ACHN (cell line): ENCODE measurements at places on chromosomes 4 and X.

DNA sequence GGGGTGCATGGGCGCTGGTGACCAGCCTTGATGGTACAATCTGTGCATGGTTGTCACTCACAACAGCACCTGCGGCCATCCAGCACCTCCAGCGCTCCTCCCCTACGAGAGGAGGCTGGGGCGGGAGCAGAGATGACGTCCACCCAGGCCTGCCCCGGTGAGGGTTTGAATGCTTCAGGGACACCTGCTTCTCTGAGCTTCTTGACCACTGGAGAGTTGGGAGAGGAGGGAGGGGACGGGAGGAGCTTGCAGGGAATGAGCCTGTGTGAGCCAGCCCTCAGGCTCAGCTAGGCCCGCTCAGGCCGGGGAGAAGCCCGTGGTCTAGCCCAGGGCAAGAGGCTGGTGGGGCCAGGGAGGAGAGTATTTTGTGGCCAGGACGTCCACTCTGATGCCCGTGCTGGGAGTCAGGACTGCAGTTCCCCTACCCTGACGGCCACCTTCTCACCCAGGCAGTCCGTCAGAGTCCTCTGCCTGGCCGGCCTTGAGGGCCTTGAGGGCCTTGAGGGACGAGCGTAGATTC lies 59.2 kb downstream of the CPZ start:
- no peak for DNase-seq

DNA sequence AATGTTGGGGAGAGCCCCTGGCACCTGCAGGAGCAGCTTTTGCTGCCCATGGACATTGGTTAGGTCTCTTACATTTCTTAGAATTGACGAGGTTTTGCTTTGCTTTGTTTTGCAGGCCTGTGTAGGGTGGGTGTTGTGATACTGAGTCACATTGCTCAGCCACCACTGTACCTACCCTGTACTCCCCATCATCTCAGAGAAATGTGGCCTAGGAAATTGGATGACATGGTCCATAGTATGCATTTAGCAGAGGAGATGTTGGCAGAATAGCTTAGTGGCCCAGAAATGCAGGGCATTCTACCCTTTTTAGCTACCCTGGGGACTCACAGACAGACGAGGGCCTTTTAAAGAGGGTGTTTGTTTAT lies 43.7 kb downstream of the IL21 start:
- no peak for DNase-seq

- no peak for DNase-seq
These were observed 746.4 kb upstream of the MAGEB2 start for GRCh38 chrX:29468911-29469494.

DNA sequence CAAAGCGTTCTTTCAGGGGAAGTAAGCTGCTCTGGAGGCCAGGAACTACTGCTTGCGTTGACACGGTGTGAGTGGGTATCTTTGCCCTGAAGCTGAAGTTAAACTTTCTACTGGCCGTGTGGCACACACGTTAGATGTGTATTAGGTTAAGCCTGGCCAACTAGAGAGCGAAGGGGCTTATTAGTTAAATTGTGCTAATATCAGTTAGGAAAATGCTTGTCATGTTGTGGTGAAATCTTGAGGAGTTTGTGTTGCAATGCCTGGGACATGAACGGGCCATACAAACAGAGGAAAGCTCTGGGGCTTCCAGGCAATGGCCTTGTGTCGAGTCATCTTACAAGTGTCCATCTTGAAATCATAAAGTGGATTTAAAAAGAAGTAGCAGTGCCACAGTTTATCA lies 62.6 kb downstream of the NSUN7 start:
- no peak for DNase-seq

DNA sequence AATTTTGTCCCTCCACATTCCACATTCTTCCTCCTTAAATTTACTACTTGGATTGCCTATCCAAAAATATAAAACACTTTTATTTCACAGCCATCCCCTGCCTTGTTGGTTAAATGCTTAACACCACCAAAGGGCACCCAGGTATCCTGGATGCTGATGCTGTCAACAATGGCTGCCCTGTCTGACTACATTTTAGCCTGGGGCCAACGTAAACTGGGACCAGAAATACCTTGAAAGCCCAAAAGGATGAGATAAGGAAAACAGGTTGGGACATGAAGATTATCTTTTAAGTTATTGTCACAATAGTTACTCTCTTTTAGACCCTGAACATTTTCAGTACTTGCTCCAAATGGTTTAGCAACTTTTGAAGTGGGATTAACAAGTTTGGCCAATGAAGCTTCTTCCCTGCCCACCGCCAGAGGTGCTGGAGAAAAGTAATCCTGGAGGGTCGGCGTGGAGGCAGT lies 775 bp upstream of the YIPF6 start:
- DNase-seq, result peak; percentile 54

DNA sequence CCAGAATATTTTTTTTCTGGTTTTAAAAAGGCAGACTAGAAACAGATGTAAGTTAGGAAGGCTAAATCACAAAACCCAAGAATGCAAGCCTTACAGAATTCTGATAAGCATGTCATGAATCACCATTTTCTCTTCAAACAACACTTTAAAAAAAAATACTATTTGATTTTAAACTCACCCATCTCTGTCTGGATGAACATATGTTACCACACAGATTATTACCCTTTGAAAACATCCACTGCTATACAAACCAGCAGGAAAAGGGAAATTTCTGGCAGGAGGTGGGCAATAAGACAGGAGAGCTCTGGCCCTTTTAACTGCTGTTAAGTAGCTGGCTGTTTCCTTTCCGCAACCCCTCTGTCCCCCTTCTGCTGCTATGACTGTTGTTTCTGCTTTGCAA lies 317.7 kb upstream of the NOCT start:
- DNase-seq, result no peak

- no peak for DNase-seq
These were observed 213.2 kb downstream of the SPRY1 start for GRCh38 chr4:123609829-123610228.

DNA sequence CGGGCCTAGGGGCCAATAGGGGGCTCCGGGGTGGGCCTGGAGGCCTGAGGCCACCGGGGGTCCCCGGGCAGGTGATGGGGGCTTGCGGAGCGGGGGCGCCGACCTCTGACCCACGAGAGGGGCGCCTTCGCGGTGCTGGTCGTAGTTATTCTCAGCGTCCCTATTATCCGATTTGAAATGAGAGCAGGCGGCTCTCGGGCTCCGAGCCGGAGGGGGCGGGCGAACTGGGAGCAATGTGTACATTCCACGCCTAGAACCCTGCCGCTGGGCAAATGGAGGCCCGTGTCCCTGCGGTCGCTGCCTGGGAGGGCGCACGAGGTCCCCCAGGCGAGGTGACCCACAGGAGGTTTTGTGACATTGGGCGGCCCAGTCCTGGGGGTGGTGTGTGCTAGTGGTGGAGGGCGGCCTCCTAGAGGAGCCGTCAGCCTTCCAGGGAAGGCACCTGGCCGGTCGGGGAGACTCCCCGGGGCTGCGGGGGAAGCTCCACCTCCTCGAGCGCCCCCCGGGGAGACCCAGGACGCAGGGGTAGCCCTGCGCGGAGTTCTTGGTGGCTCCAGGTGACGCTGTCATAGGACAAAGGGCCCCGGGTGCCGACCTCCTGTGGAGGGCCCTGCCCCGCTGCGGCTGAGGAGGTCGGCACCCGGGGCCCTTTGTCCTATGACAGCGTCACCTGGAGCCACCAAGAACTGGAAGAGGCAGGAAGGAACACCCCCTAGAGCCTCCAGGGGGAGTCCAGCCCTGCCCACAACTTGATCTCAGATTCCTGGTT lies 102.6 kb upstream of the PRKX start:
- peak; percentile 35 for DNase-seq

- DNase-seq, result no peak
These were observed 84.1 kb downstream of the CBR4 start for GRCh38 chr4:168925789-168926490.

DNA sequence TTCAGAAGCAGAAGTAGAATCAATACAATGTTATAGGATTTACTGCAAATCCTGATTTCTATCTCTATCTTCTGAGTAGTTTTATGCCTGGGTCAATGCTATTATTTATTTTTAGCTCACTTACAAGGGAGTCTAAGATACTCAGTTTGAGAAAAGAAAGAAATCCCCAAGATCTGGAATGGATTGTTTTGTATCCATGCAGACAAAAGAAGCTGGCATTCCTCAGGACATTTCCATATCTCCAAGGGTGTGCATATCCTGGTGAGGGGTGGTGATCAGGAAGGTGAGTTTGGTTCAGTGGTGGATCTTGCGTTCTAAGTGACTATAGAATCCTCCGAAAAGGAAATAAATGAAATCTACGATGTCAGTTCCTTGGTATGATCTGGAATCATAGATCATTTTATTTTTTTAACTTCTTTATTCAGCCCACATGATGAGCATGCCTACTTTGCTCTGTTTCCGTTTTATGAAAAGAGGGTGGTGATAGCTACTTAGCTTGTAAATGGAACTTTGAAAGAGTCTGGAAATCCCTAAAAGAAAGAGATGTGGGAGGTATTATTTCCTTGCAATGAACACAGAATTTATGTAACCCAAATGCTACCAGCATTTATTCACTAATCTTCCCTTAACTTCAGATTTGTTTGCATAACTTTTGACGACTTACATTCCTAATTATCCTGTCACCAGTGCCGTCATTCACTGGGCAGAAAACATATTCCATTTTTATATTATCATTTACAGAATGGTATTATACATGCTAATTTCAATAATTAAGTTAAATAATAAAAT lies 81.1 kb upstream of the RAPGEF2 start:
- no peak for DNase-seq

DNA sequence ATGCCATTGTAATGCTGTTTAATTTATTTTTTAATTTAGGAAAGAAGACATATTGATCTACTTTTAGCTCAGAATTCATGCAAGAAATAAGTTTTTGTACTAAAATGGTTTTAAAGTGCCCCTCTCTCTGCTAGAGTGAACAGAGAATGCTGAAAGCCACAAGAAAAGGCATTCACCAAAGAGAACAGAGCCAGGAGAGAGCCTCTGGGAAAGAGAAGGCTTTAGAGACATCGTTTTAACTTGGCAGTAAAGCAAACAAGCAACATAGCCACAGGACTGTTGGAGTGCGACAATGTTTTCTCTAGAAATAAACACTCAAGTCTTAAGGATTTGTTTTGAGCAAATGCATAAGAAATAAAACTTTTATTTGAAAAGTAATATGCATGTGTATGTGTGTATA lies 484.1 kb upstream of the CPEB2 start:
- DNase-seq, result no peak

GRCh38 chr4:21979196-21979595 lies 30.6 kb upstream of the KCNIP4 start:
- no peak for DNase-seq

DNA sequence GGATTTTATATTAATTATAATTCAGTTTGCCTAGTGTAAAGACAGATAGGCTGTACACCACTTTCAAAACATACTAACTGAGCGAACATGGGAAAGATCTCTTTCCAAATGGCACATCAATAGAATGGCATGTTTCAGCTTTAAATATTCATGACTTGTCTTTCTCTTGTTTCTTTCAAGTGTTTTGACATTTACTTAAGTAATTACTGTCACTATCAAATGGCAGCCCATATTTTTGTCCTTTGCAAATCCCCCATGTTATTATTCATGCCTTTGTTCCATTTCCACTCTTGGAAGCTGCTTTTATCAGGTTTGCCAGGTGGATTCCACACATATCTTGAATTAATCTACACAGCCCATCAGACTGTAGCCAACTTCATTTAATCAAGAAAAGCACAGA lies 89.2 kb upstream of the GLRA2 start:
- no peak for DNase-seq

DNA sequence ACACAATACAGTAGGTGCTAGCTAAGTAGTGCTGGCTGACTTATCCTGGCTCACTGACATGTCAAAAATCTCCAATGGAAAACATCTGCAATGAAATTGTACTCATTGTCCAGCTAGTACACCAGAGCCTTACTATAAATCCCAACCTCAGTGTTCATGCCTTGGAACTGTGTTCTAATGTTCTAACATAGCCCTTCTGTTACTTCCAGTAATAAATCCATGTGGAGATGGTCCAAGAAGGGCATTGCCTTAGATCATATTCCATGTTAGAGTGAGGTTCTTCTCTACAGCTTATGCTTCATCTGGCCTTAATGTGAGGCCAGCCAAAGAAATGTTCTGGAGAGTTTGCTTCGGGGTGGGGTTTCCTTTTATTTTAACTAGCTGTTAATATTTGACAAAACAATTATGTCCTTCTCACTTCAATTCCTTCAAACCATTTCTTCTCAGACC lies 25.1 kb downstream of the ENOX2 start:
- no peak for DNase-seq

DNA sequence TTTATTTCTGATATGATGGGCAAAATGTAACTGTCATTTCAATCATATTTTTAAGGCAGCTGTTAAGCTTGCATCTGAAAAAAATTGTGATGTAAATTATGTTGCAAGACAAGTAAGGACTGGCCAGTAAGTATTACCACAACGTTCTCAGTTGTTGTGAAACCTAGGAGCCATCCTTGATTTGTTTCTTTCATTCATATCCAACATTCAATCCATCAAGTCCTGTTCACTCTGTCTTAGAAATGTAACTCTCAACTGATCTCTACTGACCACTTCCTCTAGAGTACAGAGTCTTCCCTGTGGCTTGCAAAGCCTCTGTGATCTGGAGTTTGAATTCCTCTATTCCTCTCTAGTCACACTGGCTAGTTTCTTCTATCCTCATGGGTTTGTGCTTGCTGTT lies 161.4 kb upstream of the MAD2L1 start:
- no peak for DNase-seq

DNA sequence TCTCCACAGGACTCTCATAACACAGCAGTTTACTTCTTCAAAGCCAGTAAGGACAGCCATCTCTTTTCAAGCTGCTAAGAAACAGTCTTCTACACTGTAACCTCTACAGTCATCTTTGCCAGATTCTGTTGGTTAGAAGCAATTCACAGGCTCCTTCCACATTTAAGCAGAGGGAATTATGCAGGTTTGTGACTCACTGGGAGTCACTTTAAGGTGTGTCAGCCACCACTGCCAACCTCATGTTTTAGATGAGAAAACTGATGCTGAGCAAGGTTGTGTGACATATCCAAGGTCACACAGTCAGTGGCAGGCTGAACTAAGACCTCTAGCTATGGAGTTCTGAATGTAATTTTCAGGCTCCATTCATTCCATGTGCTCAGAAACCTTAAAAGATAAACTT lies 143.5 kb downstream of the QDPR start:
- no peak for DNase-seq

DNA sequence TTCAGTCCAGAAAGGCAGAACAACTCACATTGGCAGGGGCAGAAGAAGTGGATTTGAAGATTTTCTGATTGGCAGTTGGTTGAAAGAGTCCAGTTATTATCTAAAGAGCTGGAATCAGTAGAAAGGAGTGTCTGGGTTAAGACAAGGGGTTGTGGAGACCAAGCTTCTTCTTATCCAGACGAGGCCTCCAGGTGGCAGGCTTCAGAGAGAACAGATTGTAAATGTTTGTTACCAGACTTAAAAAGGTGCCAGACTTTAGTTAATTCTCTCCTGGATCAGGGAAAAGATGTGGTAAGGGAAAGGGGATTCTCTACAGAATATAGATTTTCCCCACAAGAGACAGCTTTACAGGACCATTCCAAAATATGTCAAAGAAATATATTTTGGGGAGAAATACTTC lies 36.7 kb upstream of the TLR3 start:
- DNase-seq, result no peak

DNA sequence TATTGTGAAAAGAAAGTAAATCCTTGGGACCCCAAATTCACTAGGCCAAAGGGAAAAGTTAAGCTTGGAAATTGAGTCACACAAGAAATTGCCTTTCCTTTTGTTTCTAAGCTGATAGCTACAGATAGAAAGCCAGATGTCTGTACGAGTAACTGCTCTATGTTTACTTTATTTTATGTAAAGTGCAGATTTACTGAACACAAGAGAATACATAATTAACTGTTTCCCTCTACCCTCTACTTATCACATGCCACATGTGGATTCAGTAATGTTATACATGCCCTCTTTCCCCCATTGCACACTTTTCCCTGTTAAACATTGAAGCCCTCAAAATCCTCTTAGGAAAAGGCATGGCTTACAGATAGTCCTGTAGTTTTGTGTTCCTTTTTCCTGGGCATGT lies 16.5 kb upstream of the TDO2 start:
- no peak for DNase-seq
